ENCODE measurements at places on chromosomes 2 and 18.

DNA sequence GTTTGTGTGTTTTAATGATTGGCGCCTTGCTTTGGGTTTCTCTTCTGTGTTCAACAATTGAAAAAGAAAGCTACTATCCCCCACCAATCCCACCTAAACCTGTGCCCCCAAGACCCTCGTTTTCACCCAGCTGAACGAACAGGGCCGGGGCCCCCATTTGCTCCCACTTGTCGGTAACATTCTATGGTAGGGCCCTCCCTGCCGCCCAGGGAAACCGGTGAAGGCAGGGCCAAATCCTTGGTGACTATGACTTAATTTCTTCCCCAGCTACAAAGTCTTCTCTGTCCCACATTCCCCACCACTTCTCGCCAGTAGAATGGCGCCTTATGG lies 598 bp upstream of the SNRNP200 start:
- DNase-seq, result no peak

GRCh38 chr2:157150747-157151146 lies 106.8 kb upstream of the GALNT5 start:
- no peak for DNase-seq

DNA sequence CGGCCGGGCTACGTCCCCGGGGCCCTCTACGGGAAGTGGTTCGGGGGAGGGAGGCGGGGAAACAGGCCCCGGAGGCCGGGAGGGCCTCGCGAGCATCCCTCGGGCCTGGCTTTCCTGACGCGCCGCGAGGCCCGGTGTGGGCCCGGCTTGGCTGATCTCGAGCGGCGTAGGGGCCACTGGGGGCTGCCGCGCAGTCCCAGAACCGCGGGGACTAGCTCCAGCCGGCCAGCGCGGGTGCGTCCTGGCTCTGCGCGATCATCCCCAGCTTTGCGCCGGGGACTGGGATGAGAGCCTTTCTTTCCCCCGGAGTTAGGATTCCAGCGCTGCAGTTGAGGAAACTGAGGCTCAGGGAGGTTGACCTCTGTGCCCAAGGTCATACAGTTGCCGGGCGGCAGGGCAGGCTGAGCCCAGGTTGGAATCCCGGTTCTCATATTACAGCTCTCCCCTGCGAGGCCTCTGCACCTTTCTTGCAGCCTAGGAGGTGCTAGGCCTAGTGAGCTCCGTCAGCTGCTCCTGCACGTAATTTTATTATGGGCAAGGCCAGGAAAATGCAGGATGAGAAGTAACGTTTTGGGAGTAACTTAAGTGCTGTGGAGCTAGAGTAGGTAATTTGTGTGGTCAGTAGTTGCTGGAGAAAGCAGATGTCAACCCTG lies 501 bp downstream of the LPIN1 start:
- DNase-seq, result no peak

DNA sequence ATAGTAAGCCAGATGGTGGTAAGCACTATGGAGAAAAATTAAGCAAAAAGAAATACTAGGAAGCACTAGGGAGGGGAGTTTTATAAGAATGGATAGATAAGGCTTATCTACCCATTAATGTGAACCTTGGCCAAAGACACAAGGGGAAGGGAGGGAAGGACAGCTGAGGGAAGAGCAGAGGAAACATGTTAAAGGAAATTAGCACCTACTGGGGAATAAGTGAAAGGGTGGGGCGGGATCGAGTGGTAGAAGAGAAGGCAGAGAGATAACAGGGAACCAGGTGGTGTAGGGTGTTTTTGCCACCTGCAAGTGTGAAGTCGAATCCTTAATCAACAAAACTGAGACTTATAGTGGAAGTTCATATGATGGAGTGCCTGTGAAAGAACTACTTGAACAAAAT lies 1.7 kb downstream of the UNC80 start:
- DNase-seq, result no peak

GRCh38 chr2:98580656-98581284 lies 27.5 kb downstream of the COA5 start:
- DNase-seq, result no peak

GRCh38 chr2:121273116-121273515 lies 11.9 kb downstream of the TFCP2L1 start:
- DNase-seq, result no peak

- DNase-seq, result no peak
Observed at GRCh38 chr2:46978723-46979122, 63.1 kb upstream of the MCFD2 start.

- no peak for DNase-seq
Observed at GRCh38 chr2:213490087-213490486, 205.8 kb downstream of the SPAG16 start.

Measured in stimulated activated CD8-positive, alpha-beta memory T cell treated with anti-CD3 and anti-CD28 coated beads, Interleukin-4, amount 100 ng/mL, for 4 hours (primary cell).